ENCODE measurements at places on chromosomes 6 and 20.

GRCh38 chr20:3794701-3795420, 1.2 kb upstream of the CDC25B start:
- no peak for DNase-seq

- no peak for DNase-seq
These were observed 44.2 kb upstream of the RIPPLY2 start for GRCh38 chr6:83808926-83809325.

DNA sequence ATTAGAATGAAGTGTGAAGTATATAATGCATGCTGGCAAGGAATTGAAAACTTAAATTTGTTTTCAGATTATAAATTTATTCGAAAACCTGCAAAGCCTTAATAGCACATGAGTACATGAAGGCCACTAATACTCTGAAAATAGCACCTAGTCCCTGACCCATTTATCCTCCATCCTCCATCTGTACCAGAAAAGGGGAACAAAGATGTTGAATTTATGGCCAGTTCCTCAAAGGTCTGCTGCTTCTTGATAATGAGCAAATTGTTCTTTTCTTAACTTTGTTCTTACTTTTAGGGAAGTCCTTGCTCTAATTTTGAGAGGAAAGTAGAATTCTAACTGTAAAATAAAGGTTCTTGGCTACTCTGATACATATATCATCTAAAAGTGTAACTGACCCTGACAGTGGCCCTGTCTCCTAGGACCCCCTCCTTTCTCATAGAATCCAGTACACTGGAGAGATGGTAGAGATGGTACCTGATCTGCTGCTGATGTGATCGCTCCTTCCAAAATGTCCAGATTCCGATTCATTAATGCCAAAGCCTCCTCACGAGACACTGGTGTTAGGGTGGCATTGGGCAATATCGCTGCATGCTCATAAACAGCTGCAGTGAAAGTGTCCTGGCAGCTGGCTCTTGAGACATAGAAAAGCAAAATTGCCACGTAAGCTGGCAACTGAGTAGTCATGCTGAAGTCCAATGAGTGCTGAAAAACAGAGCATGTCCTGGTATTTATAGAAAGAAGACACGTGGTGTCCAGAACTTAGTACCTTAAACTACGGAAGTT, at the start of gene VNN1:
TSS of gene VNN1 (minus strand) at position 704 of the 783 bp plus-strand sequence. CDS start at position 684, 20 bp downstream.
- no peak for DNase-seq

DNA sequence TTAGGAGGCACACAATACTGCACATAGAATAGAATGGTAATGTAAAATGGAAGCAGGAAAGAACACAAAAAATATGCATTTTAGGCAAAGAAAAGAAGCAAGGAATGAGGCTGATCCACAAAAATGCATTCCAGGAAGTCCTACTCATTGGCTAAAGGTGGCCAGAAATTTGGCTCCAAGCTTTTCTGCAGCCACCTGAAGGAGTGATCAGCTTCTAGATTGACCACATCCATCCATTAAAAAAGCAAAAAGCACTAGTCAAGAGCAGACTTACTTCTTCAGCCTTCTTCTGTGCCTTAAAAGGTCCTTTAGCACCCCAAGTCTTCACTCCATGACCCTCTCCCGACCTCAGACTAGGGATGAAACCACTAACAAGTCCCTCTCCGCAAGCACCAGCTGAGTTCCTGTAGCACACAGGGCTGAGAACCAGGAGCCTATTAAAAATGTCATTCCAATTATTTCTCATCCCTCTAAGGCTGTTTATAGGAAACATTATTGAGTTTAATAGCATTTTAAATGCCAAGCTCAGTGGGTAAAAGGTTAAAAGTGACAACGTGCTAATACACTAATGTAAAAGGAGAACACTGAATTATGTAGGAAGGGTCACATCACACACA, 36.5 kb downstream of the TRAM2 start:
- no peak for DNase-seq

DNA sequence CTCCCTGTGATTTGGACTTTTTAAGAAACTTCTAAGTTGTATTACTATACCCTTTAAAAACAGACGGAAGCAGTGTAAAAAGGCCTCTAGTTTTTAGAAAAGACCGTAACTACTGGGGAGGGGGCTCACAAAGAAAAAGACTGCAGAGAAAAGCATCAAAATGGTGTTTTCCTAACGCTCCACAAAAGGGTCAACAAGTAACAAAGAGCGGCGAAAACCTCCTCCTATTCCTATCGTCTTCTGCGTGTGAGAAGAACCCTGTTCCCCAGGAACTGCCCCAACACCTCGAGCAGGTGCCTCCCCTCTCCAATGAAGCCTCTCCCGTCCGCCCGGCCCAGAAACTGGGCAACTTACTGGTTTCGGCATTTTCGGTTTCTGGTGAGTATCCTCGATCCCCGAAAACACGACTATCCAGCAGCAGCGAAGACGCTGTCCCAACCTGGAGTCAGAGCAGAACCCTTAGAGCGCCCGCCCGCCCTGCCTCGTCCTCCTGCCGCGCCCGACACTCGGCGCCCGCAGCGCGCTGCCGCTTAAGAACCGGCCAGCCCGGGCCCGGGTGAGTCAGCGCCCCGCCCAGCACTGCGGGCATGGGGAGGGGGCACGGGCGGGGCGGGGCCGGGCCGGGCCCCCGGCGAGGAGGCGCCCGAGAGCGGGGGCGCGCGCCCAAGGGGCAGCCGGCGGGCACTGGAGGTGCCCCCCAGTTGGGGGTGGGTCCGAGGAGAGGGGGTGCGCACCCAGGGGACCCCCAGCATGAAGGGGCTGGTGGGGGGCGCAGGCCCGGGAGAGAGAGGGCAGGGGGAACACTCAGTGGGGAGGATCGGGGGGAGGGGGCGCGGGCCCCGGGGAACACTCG, 1.2 kb downstream of the EZR start:
- peak; percentile 70 for DNase-seq

- no peak for DNase-seq
These were observed 103.1 kb upstream of the SPACA1 start for GRCh38 chr6:87944541-87944954.

DNA sequence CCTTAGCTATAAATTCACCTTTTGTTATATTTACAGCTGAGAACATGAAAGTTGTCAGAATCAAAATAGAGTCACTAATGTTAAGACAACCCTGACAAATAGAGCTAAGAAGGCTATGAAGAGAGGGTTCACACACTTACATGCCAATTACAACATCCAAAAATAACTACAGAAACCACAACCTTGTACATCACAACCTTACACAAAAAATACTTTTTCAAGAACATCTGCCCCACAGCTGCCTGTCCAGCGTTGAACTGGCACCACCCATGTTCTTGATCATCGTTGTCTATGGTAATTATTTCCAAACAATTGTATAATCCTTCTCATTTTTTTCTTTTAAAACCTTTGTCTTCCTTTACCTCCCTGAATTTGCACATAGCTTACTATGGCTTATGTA, 231.2 kb upstream of the FKBP1C start:
- no peak for DNase-seq

- no peak for DNase-seq
These were observed 17.3 kb upstream of the ZNF334 start for GRCh38 chr20:46530640-46531039.

GRCh38 chr6:157634546-157634945, 188.5 kb upstream of the SNX9 start:
- DNase-seq: no peak

DNA sequence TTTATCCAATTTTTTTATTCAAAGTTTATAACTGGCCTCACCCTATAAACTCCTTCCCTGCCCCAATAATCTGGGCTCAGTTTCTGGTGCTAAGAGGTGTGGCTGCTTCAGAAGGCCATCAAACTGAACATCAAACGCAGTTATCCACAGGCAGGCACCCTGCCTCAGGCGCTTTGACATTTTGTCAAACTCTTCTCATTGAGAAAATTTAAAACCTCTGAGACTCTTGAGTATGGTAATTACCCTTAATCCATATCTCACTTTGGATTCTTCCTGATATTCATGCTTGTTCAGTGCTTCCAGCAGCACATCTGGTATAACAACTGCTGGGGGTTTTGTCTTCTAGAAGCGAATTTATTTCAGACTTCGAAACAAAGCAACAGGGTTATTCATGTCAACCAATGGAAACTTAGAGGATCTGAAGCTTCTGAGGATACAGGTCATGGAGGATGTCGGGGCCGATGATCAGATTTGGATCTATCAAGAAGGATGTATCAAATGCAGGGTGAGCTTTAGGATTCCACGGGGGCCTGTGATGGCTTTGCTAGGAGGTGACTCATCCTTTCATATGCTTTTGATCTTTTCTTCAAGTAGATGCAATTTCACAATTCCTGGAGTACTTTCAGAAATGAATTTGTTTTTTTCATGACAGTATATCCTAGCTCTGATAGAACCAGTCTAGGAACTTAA, 68.2 kb downstream of the RTN4IP1 start:
- no peak for DNase-seq

- DNase-seq: no peak
These were observed 79.2 kb downstream of the CBFA2T2 start for GRCh38 chr20:33568868-33569801.

GRCh38 chr6:148271711-148272439, 70.8 kb upstream of the SASH1 start:
- DNase-seq: no peak

GRCh38 chr6:66638518-66638917, 931.5 kb upstream of the EYS start:
- DNase-seq: no peak

- no peak for DNase-seq
These were observed 15.6 kb downstream of the TP53RK start for GRCh38 chr20:46673394-46674252.

- peak; percentile 45 for DNase-seq
These were observed at the start of gene PYGB for GRCh38 chr20:25247956-25248785. Gene PYGB (plus strand): TSS chr20:25248085. CDS start chr20:25248179, 94 bp downstream.

DNA sequence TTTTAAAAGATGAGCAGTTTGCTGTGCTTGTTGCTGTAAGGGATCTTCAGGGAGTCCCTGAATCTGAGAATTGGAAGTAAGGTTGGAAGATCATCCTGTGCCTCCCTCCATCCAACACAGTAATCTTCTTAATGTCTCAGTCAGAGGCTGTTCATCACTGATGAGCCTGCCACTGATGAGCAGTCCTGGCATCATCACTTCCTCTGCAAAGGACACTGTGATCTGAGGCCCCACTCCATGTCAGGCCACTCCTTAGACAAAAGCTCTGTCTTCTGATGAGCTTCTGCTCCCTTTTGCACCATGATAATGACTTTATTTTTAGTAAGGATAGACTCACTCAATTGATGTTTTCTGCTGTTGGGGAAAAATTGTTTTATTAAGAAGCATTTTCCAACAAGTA, 121.0 kb downstream of the UST start:
- DNase-seq: no peak

DNA sequence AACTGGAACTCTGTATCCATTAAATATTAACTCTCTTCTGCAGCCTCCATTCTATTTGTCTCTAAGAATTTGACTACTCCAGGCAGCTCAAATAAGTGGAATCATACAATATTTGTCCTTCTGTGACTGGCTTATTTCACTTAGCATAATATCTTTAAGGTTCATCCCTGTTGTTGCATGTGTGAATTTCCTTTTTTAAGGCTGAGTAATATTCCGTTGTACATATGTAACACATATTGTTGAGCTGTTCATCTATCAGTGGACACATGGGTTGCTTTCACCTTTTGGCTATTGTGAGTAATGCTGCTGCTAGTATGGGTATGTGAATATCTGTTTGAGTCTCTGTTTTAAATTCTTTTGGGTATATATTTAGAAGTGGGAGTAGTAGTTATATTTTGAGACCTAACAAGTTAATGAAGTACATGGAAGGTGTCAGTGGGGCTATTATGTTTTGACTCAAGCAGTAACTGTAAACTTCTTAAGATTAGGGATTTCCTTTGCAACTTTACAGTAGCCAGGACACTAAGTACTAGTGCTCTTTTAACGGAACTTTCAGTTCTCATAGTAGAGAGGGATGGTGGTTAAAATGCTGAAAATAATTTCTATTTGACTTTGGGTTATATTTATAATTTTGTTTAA, 29.7 kb upstream of the TMEM217 start:
- no peak for DNase-seq

DNA sequence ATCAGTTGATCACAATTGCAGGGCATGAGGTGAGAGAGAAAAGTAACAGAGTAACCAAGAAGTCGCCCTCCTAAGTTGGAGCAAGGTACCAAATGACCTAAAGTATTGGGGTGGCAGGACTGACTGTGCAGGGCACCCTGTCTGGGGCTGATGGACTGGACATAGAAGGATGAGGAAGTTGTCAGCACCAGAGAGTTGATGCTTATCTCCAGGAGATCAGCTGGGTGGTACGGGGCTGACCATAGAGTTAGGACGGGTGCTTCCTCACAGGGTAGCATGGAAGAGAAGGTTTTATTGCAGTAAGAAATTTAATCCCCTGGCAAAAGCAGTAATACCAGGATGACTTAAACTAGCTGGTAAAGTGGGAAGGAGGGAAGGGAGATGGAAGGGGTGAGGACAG, 66.7 kb downstream of the TMEM170B start:
- no peak for DNase-seq

DNA sequence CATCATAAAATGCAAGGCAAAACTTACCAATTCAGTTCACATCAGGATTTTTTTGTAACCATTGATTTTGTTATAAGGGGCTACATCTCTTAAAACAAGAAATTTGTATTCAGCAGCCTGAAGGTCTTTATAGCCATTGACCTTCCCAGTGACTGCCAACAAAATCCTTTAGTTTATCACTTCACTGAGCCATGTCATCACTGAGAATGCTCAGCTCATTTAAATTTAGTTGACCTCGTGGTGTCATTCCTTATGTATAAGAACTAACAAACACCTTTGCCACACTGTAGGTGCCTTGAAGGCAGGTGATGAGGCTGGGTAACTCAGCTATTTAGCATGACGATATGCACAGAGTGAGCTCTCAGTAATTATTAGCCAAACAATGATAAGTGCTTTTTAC, 77.7 kb downstream of the GRM1 start:
- no peak for DNase-seq

Data from activated CD4-positive, CD25-positive, alpha-beta regulatory T cell (primary cell).